ENCODE measurements at places on chromosomes 12 and 14. TPM values are rescaled to one million over a fixed set of nuclear protein-coding genes. Genes with fewer than 3 reads are reported as not detected.

The PLEKHG7 gene
- not detected for total RNA-seq

The SLC7A7 gene
- total RNA-seq, result 16.1 TPM

The CLEC4C gene
- not detected for total RNA-seq

The CD163 gene
- total RNA-seq, result 233 TPM

The KRT78 gene
- total RNA-seq, result not detected
